ENCODE measurements at places on chromosomes 13 and 19.
A peak's percentile ranks its signal among the peaks of the same experiment; 100 is the strongest.

- no peaks in the 10 kb centered on the region for H3K36me3 ChIP-seq
- no peaks in the 10 kb centered on the region for H3K27me3 ChIP-seq
- no peak overlapping the region for H3K27ac ChIP-seq
- no peaks in the 10 kb centered on the region for H3K4me1 ChIP-seq
- DNase-seq: no peak
Observed at GRCh38 chr13:68851026-68851425, 1256.6 kb upstream of the ATXN8OS start.

DNA sequence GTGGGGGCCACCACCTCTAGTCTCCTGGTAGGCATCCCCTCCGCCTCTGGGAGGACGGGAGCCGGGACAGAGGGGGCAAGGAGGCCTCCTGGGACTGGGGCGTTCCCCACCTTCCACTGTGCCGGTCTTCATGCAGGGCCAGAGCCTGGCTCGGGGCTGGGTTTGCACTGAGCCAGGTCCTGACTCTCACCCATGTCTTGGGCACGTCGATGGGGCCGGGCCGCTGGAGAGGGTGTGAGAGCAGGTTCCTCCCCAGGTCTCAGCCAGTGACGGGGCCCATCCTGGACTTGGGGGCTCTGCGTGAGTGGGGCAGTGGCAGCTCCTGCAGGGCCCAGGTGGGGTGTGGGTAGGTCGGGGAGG, 26.6 kb downstream of the ATP11A start:
- H3K27me3 ChIP-seq: no peaks in the 10 kb centered on the region
- peak overlapping the region; percentile 36 for H3K27ac ChIP-seq
- H3K4me1 ChIP-seq: peaks cover 47% of the 10 kb centered on the region
- H3K36me3 ChIP-seq: no peaks in the 10 kb centered on the region
- DNase-seq: no peak

- no peak overlapping the region for H3K27ac ChIP-seq
- no peak for DNase-seq
- no peak overlapping the region for H3K4me3 ChIP-seq
- H3K27me3 ChIP-seq: no peaks in the 10 kb centered on the region
- no peaks in the 10 kb centered on the region for H3K4me1 ChIP-seq
Observed at GRCh38 chr13:106744516-106744915, 176.6 kb upstream of the ARGLU1 start.

DNA sequence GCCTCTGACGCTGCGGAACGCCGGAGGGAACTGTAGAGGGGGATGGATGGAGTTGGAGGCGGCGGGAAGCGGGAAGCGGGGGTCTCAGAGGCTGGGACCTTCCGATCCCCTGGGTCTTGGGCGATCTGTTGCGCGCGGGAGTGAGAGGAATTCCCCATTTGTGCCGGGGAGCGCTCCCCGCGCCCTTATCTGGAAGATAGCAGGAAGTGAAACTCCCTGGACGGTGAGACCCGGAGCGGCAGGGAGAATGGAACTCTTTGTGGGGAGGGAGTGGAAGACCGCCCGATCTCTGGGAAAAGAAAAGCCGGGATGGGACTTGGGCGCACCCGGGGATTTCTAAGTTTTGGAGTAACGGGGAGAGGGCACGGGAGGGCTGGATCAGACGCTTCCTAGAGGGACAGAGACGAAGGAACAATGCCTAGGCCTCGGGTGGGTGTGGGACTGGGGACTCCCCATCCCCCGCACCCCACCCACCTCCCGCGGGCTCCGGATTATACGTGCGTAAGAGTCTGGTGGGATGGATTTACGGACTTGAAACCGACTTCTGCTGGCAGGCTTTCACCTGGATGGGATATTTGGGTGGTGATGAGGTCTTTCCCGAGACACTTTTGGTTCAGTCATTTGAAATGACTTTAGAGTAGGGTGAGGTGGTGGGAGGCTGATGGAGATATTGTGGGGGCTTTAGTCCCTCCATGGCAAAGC, 495 bp downstream of the LSR start:
- peak; percentile 63 for DNase-seq
- peak overlapping the region; percentile 69 for H3K4me3 ChIP-seq
- peaks cover 6% of the 10 kb centered on the region for H3K36me3 ChIP-seq
- H3K4me1 ChIP-seq: peaks cover 4% of the 10 kb centered on the region
- H3K27me3 ChIP-seq: peaks cover 11% of the 10 kb centered on the region

- H3K27me3 ChIP-seq: no peaks in the 10 kb centered on the region
- H3K4me3 ChIP-seq: no peak overlapping the region
- no peak overlapping the region for H3K27ac ChIP-seq
- no peak for DNase-seq
- H3K4me1 ChIP-seq: no peaks in the 10 kb centered on the region
Observed at GRCh38 chr13:113064534-113065405, 40.8 kb upstream of the F7 start.

DNA sequence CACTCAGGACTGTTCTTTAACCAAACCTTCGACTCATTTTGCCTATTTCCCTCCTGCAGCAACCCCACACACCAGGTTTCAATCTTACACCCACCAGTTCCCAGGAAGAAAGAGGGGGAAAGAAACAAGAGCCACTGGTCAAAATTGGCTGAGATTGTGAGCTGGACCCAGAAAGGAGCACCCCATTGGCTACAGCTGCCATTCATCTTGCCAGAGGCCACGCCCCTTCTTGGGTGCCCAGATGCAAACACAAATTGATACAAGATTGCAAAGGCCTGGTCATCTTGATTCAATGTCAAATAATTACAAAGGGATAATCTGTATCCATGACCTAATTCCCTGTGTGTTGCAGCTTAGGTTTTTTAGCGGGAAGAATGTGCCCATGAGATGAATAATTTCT, 258.4 kb downstream of the LIG4 start:
- DNase-seq: no peak
- H3K36me3 ChIP-seq: no peaks in the 10 kb centered on the region
- H3K4me1 ChIP-seq: no peaks in the 10 kb centered on the region
- H3K4me3 ChIP-seq: no peak overlapping the region
- no peaks in the 10 kb centered on the region for H3K27me3 ChIP-seq
- no peak overlapping the region for H3K27ac ChIP-seq

- no peak overlapping the region for H3K27ac ChIP-seq
- H3K27me3 ChIP-seq: no peaks in the 10 kb centered on the region
- no peaks in the 10 kb centered on the region for H3K36me3 ChIP-seq
- H3K4me3 ChIP-seq: no peak overlapping the region
- H3K4me1 ChIP-seq: no peaks in the 10 kb centered on the region
- no peak for DNase-seq
Observed at GRCh38 chr13:59211606-59212005, 952.1 kb downstream of the DIAPH3 start.

DNA sequence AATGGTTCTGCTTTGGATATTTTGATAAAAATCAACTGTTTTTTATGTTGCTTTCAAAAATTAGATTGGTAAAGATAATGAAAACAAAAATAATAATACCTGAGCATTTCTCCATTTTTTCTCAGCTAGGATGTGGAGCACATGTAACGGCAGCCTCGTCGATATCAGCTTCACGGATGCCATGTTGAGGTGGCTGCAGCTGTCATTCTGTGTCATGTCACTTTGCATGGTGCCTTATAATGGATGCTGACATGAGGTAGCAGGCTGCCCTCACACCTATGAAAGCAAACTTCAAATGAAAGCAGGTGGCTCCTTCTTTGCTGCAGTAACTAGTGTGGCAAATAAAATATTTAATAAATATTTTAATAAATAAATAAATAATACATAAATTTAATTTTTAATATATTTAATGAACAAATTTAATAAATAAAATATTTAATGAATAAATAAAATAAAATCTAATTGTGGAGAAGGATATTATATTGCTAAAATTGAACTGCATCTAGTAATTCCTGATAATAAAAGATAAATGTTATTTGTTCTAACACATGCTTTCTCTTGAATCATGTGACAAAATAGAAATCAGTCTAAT, 955.7 kb upstream of the SLC10A2 start:
- no peaks in the 10 kb centered on the region for H3K4me1 ChIP-seq
- no peak overlapping the region for H3K4me3 ChIP-seq
- DNase-seq: no peak
- no peaks in the 10 kb centered on the region for H3K36me3 ChIP-seq
- no peaks in the 10 kb centered on the region for H3K27me3 ChIP-seq

GRCh38 chr13:94328381-94329041, 151.0 kb downstream of the DCT start:
- no peaks in the 10 kb centered on the region for H3K36me3 ChIP-seq
- H3K4me3 ChIP-seq: no peak overlapping the region
- DNase-seq: no peak
- H3K27ac ChIP-seq: no peak overlapping the region

- no peaks in the 10 kb centered on the region for H3K36me3 ChIP-seq
- peaks cover 15% of the 10 kb centered on the region for H3K4me1 ChIP-seq
- no peaks in the 10 kb centered on the region for H3K27me3 ChIP-seq
- peak; percentile 85 for DNase-seq
- no peak overlapping the region for H3K4me3 ChIP-seq
Observed at GRCh38 chr19:18697680-18698079, 14.2 kb downstream of the CRTC1 start.

- H3K27ac ChIP-seq: no peak overlapping the region
- H3K27me3 ChIP-seq: no peaks in the 10 kb centered on the region
- H3K36me3 ChIP-seq: peaks cover 49% of the 10 kb centered on the region
- no peak overlapping the region for H3K4me3 ChIP-seq
- no peak for DNase-seq
Observed at GRCh38 chr13:36332986-36333385, 13.2 kb downstream of the SPART start.

GRCh38 chr19:44685877-44686276, 13.1 kb upstream of the CEACAM16 start:
- no peak overlapping the region for H3K4me3 ChIP-seq
- peak overlapping the region; percentile 63 for H3K27ac ChIP-seq
- H3K4me1 ChIP-seq: peaks cover 35% of the 10 kb centered on the region
- H3K36me3 ChIP-seq: no peaks in the 10 kb centered on the region
- DNase-seq: no peak

DNA sequence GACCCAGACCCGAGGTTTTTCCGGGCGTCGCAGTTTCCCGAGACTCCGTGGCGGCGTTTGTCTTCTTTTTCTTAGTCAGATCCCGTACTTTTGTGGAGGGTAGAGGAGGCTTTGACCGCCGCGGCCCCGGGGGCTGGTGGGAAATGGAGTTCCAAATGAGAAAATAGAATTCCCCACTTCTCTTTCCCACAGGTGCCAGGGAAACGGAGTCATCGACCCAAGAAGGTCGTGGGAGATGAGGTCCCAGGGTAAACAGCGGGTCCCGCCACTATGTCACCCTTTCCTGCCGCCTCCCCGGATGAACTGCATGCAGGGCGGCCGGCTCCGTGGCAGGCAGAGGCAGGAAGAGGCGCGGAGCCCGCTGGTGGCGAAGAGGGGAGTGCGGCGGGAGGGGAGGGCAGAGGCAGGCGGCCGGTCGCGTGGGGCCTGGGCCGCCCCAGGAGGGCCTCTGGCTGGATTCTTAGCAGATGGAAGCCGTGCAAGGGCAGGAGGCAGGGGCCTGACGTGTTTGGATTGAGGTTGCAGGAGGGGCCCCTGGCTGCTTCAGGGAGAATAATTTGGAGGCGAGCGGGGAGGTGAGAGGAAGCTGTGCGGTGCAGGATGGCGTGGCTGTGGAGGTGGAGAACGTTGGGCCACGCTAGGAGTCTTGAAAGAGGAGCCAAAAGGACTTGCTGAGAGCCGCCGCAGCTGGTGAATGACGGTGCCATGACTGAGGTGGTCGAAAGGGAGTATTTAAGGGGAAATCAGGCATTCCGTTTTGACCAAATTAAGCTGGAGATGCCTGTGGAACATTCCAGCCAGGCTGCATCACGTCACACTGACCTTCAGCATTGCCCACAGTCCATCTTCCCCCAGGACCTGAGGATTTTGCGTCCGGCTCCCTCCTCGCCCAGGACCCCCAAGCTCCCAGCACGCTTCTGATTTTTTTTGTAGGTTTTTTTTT, 11.7 kb downstream of the CYTH2 start:
- H3K27me3 ChIP-seq: no peaks in the 10 kb centered on the region
- H3K4me1 ChIP-seq: peaks cover 19% of the 10 kb centered on the region
- DNase-seq: peak; percentile 76
- H3K36me3 ChIP-seq: peaks cover 25% of the 10 kb centered on the region

GRCh38 chr13:21234526-21234925, 58.1 kb downstream of the MRPL57 start:
- no peaks in the 10 kb centered on the region for H3K4me1 ChIP-seq
- H3K27me3 ChIP-seq: no peaks in the 10 kb centered on the region
- no peak overlapping the region for H3K4me3 ChIP-seq
- H3K36me3 ChIP-seq: no peaks in the 10 kb centered on the region
- no peak overlapping the region for H3K27ac ChIP-seq

DNA sequence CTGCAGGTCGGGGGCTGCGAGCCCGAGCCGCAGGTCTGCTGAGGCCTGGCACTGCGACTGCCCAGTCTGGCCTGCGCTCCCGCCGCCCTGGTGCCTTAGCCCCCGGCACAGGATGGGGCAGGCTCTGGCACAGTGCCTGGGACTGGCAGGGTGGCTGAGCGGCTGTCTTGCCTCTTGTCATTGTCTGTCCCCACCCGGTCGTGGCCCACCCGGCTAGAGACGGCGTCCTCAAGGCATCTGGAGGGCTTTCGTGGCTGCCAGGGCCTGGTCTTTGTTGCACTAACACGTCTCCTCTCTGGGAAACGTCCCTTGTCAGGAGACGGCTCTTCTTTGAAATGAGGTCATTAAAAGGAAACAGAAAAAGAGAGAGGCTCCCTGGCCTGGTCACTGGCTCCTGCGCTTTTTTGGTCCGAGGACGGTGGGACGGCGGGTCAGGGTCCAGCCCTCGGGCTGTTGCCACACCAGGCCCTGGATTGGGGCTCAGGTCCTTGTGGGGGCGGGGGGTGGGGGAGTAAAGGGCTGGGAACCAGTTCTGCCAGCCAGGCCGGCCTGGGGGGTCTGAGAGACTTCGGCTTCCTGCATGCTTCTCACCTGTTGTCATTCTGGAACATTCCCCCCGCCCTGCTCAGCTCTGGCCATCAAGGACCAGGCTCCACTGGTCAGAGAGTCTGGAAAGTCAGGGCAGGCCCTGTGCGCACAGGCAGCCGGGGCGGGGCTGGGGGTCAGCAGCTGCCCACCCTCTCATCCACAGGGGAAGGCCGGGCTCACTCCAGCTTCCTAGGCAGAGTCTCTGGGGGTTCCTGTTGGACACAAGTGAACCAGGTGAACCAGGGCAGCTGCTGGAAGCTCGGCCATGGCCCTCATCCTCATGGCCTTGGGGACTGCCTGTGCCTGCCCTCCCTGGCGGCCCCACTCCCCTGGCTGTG, 6.2 kb upstream of the ZNF554 start:
- H3K27ac ChIP-seq: no peak overlapping the region
- H3K4me1 ChIP-seq: no peaks in the 10 kb centered on the region
- no peak overlapping the region for H3K4me3 ChIP-seq
- DNase-seq: no peak
- H3K27me3 ChIP-seq: no peaks in the 10 kb centered on the region
- H3K36me3 ChIP-seq: peaks cover 14% of the 10 kb centered on the region

GRCh38 chr13:79723519-79724024, 242.6 kb downstream of the NDFIP2 start:
- H3K27ac ChIP-seq: no peak overlapping the region
- no peak for DNase-seq
- no peak overlapping the region for H3K4me3 ChIP-seq
- no peaks in the 10 kb centered on the region for H3K27me3 ChIP-seq
- H3K36me3 ChIP-seq: no peaks in the 10 kb centered on the region
- H3K4me1 ChIP-seq: no peaks in the 10 kb centered on the region
